Hippocampal formation (tissue), 2 donors: ENCODE measurements at places on chromosomes 2 and 18.

DNA sequence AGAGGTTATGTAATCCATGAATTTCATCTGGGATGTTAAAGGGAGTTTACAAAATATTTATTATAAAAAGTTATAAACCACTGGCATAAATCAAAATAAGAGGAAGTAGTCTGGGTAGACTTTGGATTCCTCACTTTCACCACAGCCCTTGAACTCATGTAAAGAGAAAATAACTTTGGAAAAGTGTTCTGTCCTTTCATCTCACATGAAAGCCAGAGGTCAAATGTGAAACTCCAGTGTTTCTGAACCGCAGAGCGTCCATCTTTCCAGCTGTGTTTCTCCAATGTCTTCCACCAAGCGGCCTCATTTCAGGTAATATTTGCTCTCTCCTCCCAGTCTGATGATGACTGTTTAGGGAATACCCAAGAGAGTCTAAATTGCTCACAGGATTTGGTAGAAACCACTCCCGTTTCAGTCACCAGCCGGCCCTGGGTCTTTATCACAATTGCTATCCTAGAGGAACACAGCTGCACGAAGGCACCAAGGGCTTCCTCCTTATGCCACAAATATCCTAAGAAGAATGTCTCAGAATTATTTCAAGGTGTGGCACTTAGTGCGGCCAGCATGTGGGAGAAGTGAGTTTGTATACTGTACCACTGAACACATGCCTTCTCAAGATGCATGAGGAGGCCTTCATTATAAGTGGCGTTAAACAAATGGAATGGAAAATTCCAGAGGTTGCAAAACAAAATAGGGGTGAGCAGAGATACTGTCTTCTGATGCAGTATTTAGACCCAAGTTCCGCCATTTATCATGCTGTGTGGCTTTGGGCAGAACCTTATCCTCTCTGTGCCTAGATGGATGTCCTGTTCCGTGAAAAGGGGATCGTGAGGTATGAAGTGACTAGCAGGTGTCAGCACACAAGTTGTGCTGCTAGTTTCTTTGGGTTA is 63.8 kb downstream of the ACTR2 start:
- no peak for DNase-seq

DNA sequence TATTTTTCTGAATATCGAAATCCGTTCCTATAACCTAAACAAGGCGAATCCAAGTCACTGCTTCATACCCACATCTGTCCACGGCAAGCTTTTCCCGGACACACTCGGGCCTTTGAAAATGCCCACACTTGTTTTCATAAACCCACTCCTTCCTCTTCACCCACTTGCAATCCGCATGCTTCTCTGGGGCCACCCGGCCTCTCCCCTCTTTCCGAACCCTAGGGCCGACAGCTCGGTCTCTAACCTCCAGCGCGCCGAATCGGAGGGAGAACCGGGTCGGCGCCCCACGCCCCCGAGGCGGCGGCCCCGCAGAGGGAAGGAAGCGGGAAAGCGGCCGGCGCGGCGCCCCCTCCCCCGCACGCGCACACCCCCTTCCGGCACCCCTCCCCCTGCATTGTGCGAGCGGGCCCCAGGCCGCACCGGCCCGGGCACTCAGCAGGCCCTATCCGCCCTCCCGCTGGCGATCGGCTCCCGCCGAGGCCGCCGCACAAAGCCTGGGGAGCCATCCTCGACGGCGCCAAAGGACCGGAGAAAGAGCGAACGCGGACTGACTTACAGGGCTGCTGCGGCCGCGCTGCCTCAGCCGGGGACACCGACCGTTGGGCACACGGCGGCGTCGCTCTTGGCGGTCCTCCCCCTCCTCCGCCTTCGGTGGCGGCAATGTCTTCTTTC is 467 bp downstream of the PUM2 start:
- DNase-seq: no peak

GRCh38 chr2:238321467-238321866 is 1.1 kb downstream of the TRAF3IP1 start:
- no peak for DNase-seq

DNA sequence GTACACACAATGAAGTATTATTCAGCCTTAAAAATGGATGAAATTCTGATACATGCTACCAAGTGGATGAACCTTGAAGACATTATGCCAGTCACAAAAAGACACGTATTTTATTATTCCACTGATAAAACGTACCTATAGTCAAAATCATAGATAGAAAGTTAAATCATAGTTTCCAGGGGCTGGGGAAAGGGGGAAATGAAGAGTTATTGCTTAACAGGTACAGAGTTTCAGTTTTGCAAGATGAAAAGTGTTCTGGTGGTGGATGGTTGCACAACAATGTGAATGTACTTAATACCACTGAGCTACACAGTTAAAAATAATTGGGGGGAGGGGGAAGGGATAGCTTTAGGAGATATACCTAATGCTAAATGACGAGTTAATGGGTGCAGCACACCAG is 279.0 kb upstream of the STON1 start:
- DNase-seq: no peak
